ENCODE measurements at places on chromosomes 5 and 9.

GRCh38 chr5:160071516-160071915 lies 47.7 kb downstream of the PWWP2A start:
- DNase-seq, result no peak

DNA sequence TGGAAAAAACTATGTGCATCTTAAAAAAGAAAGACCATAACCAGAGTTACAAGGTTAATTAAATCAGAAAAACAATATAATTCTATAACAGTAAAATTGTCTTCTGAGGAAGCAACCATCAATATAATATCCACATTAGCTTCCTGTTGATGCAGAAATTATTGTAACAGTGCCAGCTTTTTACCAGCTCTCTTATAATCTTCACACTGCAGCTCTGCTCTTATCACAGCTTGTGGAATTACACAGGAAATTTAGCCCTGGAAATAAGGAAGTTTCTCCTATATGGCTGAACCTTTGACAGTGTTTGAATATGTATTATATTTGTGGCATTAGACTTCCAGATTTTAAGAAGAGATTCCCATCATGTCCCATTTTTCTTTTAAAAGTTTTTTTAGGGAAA lies 49.1 kb upstream of the TEK start:
- no peak for DNase-seq

DNA sequence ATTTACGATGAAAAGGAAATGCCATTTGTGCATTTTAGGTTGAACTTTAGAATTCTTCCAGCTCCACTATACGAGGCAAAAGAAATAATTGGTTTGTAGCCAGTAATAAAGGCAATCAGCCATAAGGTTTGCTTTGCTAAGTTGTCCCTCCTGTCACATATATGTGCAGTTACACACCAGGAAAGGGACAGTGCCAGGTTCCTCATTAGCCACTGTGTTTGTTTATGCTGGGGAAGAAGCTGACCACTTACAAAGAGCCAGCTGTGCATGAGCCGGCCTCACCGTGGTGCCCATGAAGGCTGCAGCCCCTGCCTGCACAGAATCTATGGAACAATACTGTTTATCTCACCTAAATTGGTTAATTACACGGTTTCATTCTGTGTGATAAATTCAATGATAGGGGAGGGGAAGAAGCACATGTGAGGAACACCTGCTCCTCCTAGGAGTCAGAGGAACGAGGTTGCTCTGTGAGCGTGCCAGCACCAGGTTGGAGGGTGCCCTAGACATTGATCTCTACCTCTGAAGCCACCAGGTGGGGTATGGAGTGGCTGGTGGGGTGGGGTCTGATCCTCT lies 173.8 kb upstream of the DAP start:
- no peak for DNase-seq

DNA sequence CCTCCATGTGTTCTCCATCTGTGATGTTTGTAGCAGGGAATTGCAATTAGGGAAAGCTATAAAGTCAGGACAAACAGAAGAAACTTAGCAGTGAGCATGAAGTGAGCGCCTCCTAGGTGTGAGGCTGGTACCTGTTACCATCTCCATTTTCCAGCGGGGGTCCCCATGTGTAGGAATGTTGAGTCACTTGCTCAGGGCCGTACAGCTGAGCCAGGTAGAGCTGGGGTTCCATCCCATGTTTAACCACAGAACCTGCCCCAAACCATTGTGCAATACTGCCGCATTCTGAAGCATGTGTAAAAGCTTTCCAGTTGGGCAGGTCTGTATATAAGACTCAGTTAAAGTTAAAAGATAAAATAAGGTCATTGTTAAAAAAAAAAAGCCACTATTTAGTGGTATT lies 62.7 kb downstream of the NDFIP1 start:
- no peak for DNase-seq

GRCh38 chr5:59843511-59844213 lies 49.9 kb downstream of the PDE4D start:
- DNase-seq, result no peak

DNA sequence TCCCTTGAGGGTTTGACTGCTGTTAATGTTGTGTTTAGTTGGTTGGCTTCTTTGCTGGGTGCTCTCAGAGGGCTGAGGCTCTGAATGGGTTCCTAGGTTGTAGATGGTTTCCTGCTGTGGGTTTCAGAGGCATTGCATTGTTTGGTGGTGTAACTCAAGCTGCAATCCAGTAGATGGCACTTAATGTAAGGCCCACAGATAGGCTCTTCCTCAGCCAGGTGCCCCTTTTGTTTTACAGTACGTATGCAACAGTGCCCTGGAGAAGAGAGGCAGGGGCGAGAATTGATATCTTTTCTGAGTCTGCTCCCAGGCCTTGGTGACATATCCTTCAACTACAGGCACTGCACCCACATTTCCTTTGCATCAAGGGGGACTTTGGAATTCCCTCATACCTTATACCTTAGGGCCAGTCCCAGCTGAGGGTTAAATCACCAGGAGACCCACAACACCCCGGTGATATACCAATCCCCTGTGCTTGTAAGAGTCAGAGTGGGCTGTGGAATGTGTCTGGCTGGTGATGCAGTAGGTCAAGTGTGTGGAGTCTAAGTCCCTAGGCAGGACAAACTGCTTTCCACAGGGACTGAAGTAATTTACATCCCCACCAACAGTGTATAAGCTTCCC lies 7.0 kb upstream of the UGT3A2 start:
- no peak for DNase-seq

DNA sequence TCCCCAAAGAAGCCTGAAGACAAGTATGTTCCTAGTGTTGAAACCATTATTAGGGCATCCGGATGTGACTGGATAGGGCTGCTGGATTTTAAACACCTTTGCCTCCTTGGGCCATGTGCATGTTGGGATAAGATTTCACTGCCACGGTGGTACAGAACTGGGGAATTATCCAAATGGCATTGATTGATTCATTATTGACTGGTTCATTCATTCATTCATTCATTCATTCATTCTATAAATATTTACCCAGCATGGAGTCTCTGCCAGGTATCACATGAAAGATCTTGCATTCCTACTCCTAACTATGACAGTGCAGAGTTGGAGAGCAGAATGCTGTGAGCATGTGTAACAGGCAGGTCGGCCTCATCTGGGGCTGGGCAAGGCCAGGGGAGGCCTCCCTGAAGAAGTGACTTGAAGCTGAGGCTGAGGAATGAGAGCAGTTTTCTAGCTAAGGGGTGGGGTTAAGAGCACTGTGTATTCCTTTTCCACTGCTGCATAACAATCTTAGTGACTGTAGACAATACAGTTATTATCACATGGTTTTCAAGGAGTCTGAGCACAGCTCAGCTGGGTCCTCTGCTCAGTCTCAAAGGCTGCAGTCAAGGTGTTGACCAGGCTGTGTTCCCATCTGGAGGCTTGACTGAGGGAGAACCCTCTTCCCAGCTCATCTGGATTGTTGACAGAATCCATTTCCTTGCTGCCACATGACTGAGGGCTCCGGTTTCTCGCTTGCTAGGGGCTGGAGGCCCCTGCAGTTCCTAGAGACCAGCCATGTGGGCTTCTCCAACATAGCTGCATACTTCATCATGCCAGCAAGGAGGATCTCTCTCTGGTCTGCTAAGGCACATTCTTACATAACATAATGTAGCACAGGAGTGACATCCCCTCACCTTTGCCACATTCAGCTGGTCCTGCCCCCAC lies 35.7 kb downstream of the AK8 start:
- DNase-seq, result no peak

GRCh38 chr9:133421615-133422542 lies at the start of gene ADAMTS13:
Gene ADAMTS13 (plus strand): TSS chr9:133422367. CDS start chr9:133422444, 77 bp downstream.
- no peak for DNase-seq

- DNase-seq, result no peak
Measured at GRCh38 chr5:110590187-110590586, 136.3 kb downstream of the TMEM232 start.

DNA sequence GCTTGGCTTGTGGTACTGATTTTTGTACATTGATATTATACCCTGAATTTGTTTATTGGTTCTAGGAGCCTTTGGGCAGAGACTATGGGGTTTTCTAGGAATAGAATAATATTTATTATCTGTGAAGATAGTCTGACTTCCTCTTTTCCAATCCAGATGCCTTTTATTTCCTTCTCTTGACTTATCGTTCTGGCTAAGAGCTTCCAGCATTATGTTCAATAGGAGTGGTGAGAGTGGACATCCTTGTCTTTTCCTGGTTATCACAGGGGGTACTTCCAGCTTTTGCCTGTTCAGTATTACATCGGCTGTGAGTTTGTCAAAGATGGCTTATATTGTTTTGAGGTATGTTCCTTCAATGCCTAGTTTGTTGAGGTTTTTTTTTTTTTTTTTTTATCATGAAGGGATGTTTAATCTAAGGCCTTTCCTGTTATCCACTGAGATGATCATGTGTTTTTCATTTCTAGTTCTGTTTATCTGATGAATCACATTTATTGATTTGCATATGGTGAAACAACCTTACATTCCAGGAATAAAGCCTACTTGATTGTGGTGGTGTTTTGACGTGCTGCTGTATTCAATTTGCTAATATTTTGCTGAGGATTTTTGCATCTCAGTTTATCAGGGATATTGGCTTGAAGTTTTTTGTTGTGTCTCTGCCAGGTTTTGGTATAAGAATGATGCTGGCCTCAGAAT lies 77.5 kb downstream of the CERT1 start:
- DNase-seq, result no peak

DNA sequence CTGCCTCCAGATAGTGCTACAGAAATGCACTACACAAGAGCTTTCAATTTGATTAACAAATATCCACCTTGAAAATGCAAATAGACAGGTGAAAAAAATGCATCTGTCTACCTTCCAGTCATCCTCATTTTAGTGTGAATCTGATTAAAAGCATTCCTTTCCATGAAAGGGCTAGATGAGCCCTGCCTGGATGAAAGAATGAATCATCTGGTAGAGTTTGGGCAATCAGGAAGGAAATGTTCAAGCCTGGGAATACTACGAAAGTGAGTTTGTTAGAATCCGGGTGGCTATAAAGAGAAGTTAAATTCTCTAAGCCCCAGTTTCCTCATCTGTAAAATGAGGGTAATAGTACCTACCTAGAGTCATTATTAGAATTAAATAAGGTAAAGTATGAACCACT lies 142.6 kb downstream of the FAM114A2 start:
- no peak for DNase-seq

- DNase-seq, result no peak
Measured at GRCh38 chr5:116478491-116478890, 96.1 kb downstream of the SEMA6A start.

DNA sequence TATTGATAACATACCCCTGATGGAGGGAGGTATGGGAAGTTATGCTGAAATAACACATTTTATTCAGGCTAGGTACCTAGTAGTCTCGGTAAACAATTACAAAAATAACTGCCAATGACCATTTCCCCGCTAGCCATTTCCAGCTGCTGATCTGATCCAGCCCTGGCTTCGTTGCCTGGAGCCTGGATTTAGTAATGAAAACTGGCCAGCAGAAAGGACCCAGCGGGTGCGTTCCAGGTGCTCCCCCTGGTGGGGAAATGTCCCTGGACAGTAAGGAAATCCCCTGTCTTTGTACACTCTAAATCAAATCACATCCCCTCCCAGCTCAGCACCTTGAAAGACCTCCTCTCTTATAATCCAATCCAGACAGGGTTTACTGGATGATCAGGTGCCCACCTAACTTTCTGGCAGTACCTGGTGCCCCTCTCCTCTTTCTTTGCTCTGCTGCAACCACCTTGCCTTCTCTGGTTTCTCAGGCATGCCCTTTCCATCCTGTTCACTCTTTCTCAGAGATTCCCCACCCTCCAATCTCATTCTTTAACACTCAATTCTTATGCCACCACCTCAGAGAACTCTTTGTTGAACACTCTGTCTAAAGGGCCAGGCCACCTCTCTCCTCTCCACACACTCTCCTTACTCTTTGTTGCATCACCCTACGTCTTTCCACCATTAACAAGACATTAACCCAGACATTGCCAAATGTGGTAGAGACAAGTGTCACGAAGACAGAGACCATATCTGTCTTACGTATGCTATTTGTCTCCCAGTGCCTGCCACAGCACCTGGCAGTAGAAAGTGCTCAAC lies 50.1 kb upstream of the SMAD5 start:
- DNase-seq, result peak; percentile 32

DNA sequence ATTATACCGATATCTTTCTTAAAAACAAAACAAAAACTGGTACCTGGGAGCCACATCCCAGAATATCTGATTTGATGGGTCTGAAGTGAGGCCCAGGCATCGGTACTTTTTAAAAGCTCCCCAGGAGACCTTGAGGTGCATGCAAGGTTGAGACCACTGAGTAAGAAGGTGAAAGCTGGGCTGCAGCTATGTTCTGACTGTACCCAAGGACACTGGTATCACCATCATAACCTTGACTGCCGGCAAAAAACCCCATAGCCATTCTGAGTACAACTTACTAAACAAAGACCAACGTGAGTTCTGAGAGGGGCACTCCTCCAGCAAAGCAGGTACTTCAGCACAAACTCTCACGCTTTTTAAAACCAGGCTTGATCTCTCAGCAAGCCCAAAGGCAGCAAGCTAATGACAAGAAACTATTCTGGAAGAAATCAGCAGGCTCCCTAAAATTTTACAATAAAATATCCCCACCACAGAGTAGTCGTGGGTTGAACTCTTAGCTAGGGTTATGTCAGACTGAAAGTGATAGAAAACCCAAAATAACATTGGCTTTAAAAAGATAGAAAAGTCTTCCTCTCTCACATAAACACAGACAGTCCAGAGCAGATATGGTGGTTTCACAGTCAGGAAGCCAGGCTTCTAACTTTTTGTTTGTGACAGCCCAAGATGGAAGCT lies 263.9 kb downstream of the SAXO1 start:
- DNase-seq, result no peak

- DNase-seq, result no peak
Measured at GRCh38 chr9:126986506-126986951, 71.9 kb downstream of the RALGPS1 start.

- no peak for DNase-seq
Measured at GRCh38 chr5:175859422-175859821, 12.0 kb upstream of the CPLX2 start.

DNA sequence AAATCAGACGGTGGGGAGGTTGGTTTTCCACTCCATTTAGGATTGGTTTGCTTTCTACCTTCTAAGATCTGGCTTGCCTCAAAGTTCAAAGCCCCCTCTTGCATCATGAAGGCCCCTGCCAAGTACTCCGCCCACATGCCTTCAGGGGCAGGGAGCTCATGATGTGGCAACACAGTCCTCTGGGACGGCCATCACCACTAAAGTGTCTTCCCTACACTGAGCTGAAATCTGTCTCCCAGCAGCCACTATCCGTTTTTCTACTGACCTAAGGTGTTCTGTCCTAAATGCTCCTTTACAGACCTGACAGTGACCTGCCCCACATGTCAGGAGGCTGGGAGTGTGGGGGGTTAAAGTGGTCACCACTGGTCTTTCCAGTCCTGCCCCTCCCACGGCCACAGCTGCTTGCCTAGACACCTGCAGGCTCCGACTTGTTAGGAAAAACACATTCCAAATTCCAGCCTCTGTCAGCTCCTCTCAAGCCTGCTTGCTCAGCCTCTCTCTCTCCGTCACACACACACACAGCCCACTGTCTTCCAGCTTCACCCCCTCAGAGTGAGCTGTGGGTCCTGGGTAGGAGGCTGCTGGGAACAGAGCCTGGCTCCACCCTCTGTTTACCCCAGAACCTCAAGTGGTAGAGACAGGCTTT lies 44.9 kb downstream of the SHB start:
- no peak for DNase-seq

- no peak for DNase-seq
Measured at GRCh38 chr9:95124582-95125367, 192.7 kb downstream of the FANCC start.

All from stimulated activated CD4-positive, alpha-beta T cell treated with anti-CD3 and anti-CD28 coated beads, Interleukin-15, amount 100 ng/mL, for 1 hour (primary cell).